ENCODE measurements at places on chromosomes 5 and 9.

- DNase-seq = no peak
These were observed 75.2 kb downstream of the LMNB1 start for GRCh38 chr5:126852091-126852571.

DNA sequence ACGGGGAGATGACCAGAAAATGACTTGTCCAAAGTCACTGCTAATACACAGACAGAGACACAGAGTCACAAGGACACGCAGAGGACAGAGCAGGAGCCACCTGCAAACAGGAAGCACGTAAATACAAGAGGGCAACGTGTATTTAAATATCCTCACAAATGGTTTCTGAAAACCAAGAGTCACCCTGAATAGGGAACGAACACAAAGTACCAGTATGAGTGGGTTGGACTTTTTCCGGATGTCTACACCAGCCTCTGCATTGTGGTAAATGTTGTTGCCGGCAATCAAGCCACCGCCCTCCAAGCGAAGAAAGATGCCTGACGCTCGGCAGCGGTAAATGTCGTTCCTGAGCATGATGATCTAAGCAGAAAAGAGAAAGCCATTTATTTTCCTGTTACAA, 44.5 kb downstream of the FBXO10 start:
- no peak for DNase-seq

GRCh38 chr9:99592834-99593574, 228.7 kb upstream of the NR4A3 start:
- no peak for DNase-seq

DNA sequence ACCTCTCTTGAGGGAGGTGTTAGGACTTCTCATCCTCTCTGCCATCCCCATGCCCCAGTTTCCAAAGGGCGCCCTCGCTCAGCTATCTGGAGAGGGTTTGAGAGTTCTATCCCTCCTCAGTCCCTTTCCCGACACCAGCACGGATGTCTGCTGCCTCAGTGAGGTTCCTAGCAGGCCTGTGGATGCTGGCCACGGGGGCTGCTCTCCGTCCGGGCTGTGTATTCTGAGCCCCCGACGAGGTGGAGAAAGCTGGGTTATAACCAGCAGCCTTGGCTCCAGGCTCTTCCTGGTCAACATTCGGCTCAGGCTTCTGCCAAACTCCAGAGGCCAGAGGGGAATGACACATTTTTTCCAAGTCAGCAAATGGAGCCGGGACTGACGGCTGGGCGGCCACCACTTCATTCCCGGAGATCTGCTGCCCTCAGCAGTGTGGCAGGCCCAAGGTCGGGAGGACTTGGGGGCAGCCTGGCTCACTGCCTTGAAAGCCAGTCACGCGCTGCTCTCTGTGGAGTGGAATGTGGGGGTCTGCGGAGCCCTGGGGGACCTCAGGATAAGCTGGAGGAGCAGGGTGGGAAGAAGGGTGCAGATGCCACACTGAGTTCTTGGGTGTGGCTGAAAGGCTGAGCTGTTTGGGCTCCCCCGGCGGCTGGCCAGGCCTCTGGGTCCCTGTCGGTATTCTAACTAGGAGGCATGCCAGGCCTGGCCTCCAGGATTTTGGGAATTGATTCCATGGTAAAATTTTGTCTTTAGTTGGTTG, 27.4 kb downstream of the PTPA start:
- no peak for DNase-seq

DNA sequence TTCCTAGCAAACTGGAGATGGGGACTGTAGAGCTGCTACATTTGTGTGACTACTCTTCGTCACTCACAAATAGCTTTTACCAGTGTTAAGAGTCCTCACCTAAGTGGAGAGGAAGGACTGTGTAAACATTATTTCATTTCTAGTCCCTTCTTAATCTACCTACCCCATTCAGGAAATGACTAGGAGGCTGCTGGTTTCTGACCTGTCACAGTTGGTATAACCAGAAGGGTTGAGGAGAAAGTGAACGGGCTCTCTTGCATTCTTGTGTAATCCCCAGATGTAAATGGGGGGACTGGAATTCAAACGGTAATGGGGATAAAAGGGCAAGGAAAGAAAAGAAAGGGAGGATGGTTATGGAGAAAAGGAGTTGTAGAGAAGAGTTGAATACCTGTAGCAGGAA, 35.4 kb upstream of the BNIP1 start:
- no peak for DNase-seq

All from urothelium cell line (cell line).